ENCODE measurements at places on chromosomes 5 and 9.

GRCh38 chr5:65034813-65035209 lies 266.1 kb downstream of the CWC27 start:
- no peak for DNase-seq

DNA sequence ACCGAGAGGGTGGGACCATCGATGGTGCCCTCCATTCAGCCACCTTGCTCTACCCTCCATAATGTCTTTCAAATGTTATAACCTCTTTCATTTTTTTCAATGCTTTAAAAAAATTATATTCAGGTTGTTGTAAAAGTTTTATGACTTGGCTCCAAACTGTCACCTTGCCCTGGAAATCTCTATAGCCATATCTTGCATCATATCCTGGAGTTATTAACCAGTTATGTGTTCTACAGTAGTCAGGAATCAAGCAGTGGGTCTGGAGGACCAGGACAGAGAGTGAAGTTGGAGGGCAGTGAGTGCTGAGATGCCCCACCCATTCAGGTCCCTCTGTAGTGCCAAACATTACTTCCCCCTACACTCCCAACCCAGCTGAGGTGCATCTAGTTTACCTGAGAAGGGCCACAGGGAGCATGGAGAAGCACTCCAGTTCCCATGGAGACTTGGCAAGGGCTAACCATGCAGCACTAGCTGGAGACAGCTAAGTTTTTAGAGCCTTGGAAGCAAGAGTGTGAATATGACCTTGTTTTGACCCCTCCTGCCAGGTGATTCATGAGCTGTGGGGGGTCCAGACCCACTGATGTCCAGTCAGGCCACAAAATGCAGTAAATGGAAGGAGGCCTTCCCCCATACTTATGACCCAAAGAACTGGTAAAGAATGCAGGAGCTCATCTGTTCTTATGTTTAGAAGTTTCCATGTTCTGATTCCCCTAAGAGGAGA lies 5.5 kb downstream of the IFNA8 start:
- DNase-seq: no peak

GRCh38 chr5:72476721-72477120 lies 30.5 kb downstream of the ZNF366 start:
- no peak for DNase-seq

DNA sequence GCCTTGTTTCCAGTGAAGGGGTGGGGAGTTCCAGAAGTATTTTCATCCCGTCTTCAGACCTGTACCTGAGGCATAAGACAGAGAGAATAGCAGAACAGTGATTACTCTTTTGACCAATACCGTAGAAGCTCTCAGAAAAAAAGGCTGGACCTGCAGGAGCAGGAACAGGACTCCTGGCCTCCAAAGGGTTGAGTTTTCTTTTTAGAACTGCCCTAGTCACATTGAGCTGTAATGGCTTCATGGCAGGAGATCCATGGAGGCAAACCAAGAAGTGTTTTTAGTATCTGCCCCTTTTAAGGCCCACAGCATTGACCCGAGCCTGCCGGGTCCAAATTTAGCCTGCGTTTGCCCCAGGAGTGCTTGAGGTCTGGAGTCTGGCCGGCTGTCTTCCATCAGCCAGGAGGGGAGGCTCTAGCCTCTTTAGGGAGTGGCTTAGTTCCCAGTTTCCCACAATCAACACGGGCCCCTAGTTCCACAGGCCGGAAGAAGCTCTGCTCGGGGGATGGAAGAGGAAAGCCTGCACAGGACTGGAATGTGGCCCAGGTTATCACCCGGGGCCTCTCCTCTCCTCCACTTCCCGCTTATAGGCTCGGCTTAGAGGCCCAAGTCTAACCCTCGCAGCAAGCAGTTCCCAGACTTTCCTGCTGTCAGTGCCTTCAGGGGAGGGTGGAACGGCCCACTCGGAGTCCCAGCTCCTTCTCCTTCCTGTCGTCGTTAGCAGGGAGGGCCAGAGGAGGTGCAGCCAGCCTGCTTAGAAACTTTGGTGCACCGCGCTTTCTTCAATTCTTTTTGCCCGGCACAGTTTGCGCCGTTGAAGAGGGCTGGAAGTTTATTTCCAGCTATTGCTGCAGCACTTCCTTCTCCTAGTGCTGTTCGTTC lies 80.7 kb downstream of the C9orf152 start:
- DNase-seq: no peak

DNA sequence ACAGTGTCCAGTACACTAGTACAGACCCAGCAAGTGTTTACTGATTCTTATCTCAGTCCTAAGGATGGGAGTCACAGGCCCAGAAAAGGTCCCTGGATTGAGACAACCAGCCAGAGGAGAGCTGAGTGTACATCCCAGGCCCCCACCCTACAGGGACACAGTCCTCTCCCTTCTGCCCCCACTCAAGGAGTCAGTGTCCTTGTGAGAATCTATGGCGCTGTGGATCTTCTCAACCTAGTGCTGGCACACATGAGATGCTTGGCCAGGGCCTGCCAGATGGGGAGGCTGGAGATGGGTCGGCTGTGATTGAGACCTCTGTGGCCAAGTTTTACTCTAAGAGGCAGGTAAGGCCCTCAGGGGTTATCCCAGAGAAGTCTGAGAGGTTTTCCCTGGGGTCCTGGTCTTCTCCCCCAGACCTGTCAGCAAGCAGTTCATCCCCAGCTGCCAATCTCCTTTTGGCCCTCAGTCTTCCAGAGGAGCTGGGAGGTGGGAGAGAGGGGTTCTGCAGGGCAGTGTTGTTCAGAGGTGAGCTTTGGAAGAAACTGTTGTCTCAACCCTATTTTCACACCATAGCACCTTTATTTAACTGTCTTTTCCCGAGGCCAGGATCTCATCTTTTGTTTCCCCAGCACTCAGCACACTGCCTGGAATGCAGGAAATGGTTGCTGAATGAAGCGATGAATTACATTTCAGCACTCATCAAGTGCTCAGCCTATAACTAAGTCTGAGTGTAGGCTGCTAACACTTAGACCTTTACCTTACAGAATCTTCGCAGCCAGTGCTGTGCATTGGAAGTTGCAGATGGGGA lies 3.2 kb upstream of the NSD1 start:
- no peak for DNase-seq

DNA sequence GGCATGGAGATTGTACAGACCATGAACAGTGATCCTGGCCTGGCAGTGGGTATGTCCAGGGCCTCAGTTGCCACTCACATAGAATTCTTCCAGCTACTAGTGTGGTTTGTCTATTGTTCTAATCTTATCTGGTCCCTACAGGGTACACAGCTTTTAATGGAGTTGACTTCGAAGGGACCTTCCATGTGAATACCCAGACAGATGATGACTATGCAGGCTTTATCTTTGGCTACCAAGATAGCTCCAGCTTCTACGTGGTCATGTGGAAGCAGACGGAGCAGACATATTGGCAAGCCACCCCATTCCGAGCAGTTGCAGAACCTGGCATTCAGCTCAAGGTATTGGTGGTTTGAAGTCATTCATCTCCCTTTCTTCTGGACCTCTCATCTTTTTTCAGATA lies 43.8 kb downstream of the THBS4 start:
- no peak for DNase-seq

DNA sequence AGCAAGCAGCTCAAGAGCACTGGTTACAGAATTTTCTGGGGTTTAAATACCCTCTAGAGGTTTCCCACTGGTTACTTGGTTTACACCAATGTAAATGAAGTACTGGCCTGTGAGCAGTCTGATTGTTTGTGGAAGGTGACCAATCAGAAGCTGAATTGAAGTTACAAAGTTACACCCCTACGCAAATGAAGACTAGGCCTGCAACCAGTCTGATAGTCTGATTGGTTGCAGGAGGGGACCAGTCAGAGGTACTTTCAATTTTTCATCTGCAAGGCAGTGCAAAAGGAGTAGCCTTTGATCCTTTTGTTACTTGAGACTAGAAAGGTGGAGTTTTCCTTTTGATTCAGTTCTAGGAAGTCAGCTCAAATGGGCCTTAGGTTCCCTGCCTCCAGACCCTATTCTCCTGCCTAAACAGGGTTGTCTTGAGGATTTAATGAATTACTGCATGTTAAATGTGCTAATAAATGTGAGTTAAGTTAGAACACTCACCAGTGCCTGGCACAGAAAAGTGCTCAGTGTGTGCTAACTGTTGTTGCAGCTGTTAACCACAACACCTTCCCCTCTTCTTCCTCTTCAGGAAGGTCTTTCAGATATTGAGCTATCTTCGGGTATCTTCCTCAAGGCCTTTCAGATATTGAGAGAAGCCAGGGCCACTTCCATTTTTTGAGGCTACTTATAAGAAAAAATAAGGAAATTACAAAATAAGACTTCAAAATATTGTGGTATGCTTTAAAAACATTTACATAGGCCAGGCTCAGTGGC lies 32.1 kb upstream of the CLINT1 start:
- DNase-seq: no peak

Measured in omental fat pad (tissue), 4 donors.